Fibroblast of villous mesenchyme (primary cell): ENCODE measurements at places on chromosomes 6 and 20.

DNA sequence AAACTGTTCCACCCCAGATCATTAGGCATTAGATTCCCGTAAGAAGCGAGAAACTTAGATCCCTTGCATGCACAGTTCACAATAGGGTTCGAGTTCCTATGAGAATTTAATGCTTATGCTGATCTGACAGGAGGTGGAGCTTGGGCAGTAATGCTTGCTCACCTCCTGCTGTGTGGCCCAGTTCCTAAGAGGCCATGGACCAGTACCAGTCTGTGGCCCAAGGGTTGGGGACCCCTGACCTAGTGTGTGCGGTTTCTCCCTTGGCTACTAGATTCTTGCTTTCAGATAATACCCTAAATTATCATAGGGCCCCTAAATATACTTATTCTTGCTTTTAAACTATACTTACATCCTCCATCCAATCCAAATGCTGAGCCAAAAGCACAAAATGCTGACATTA is 1.9 kb upstream of the GPSM3 start:
- DNase-seq, result no peak

DNA sequence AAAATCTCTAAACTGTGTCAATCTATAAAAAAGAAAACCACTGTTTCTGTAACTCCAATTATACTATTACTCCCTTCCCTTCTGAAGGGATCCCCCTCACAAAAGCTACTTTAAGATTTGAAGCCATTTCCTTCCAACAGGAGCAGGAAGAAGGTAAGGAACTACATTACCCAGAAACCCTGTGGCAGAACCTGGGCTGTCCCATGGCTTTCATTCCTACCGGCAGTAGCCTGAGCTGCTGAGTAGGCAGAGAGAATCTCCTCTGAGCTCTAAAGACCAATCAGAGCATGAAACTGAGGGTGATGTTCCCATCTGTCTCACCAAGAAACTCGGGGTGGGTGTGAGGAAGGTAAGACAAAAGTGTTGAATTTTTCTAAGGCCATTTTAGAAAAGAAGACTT is 108.0 kb upstream of the LRFN2 start:
- DNase-seq, result no peak

- no peak for DNase-seq
Observed at GRCh38 chr20:1182106-1182505, 2.7 kb downstream of the TMEM74B start.

DNA sequence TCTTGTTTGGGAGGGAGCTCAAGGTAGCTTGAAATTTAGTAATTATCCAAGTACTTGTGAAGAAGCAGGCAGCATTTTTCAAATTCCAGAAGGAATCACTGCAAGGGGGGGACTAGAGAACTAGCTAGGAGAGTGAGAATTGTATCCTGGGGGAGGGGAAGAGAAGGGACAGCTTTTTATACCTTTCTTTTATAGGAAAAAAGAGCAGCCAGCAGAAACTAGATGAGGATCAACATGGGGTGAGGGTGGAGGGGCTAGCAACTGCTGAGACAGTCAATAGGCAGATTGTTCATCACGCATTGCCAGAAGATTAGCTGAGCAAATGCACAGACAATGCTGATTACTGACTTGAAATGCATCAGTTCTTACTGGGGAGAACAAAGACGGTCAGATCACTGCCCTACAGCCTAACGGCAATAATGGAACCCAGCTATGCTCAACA is 514.3 kb upstream of the CITED2 start:
- no peak for DNase-seq

GRCh38 chr6:164546263-164546662 is 763.1 kb downstream of the C6orf118 start:
- DNase-seq, result no peak

GRCh38 chr20:5270603-5271002 is 46.2 kb downstream of the PROKR2 start:
- no peak for DNase-seq

GRCh38 chr6:98672681-98673475 is 161.5 kb upstream of the POU3F2 start:
- no peak for DNase-seq

DNA sequence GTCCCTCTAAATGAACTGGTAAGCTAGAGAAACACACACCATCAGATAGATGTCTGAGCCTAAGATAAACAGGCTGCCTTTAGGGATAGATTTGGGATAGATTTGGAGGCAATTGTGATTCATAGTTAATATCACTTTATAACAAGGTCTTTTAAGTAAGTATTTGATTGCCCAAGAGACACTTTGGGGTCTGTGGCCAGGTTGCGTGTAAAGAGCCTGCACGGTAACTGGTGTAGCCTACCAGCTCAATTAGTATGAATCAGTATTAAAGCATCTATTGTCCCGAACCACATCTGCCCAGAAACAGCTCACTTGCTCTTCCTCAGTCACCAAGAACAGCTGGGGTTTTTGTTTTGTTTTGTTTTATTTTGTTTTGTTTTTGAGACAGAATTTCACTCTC is 193.3 kb downstream of the SASH1 start:
- DNase-seq, result peak; percentile 83
